ENCODE measurements at places on chromosomes 1 and 21.

GRCh38 chr1:42735056-42735455 lies 5.0 kb downstream of the CLDN19 start:
- H3K27ac ChIP-seq: no peak overlapping the region
- no peak for DNase-seq
- H3K4me1 ChIP-seq: no peaks in the 10 kb centered on the region
- H3K36me3 ChIP-seq: no peaks in the 10 kb centered on the region
- no peaks in the 10 kb centered on the region for H3K27me3 ChIP-seq
- no peak overlapping the region for H3K4me3 ChIP-seq

GRCh38 chr1:33320619-33321165 lies at the start of gene A3GALT2:
Gene A3GALT2, minus strand, starts transcription at chr1:33321098. Its CDS starts 0 bp downstream, at chr1:33321098.
- no peak for DNase-seq
- no peak within 1 kb of the TSS for H3K4me3 ChIP-seq
- no peak within 1 kb of the TSS for H3K27ac ChIP-seq
- peaks cover 7% of the 10 kb centered on the region for H3K4me1 ChIP-seq
- H3K36me3 ChIP-seq: no peaks in the 10 kb centered on the region
- no peaks in the 10 kb centered on the region for H3K27me3 ChIP-seq

DNA sequence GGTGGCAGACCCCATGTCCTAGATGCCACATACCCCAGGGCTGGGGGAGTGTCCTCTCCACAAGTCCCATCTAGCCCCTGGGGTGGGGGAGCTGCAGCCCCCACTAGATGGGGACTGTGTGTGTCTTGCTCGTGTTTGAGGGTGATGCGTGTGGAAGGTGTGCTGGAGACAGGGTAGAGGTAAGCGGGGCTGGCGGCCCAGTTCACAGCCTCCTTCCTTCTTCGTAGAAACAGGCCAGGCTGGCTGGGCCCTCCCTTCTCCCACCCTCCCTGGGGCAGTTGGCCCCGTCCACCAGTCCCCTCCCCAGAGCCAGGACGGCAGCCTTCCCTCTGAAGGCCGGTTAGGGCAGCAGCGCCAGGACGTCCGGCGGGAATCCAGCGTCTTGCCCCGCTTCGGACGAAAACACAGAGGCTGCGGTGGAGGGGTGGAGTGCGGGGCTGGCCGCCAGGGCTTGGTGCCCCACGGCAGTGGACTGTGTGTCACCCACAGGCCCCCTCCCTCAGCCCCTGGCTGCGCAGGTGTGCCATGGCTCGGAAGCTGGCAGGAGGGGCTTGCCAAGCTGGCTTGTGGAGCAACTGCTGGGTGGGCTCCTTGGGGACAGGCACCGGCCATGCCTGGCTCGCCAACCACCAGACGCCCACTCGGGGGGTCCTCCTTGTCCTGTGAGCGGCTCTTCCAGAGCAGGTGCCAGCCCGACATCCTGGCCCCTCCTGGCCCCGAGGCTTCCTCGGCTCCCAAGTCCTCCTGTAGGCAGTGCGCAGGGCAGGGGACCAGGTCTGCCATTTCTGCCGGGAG lies 3.6 kb downstream of the PRDM16 start:
- no peaks in the 10 kb centered on the region for H3K27me3 ChIP-seq
- H3K4me3 ChIP-seq: no peak overlapping the region
- no peak for DNase-seq
- H3K27ac ChIP-seq: no peak overlapping the region
- peaks cover 7% of the 10 kb centered on the region for H3K4me1 ChIP-seq

DNA sequence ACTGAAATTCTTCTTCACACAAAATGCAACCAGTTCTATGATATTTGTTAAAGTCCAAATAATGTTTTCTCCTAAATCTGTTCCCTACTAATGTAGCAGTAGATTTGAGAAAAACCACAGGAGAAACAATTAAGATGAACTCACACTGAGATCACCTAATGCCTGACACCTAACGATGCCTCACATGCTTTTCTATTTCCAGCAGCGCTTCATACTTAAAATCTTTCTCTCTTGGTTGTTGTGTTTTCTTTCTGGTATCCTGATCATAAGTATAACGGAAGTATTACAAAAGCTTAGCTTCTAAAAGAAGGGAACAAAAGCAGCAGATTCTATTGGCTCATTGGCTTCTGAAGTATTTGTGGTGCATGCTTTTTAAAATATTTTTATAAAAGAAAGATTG lies 267.2 kb upstream of the SGIP1 start:
- no peak overlapping the region for H3K4me3 ChIP-seq
- DNase-seq: no peak
- no peaks in the 10 kb centered on the region for H3K27me3 ChIP-seq
- H3K27ac ChIP-seq: no peak overlapping the region

DNA sequence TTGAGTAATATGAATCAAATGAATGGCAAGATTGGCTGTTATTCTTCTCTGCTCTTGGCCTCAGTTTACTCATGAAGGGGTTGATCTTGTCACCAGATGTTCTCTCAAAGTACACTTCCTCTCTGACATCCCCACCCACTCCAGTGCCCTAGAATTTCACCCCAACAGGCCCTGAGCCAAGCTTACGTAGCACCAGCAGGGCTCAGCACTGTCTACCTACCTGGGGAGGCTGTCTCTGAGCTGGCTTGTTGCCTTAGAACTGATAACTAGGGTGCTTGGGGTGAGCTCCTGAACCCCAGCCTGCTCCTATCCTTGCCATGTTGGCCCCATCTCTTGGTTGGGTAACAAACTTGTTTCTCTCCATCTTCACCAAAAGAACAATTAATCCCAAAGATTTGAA lies 159.1 kb upstream of the USP24 start:
- H3K4me1 ChIP-seq: peaks cover 11% of the 10 kb centered on the region
- H3K4me3 ChIP-seq: no peak overlapping the region
- no peak overlapping the region for H3K27ac ChIP-seq
- no peaks in the 10 kb centered on the region for H3K36me3 ChIP-seq

GRCh38 chr1:35497571-35497970 lies 59.6 kb downstream of the KIAA0319L start:
- H3K36me3 ChIP-seq: no peaks in the 10 kb centered on the region
- DNase-seq: no peak
- no peaks in the 10 kb centered on the region for H3K4me1 ChIP-seq

- no peak overlapping the region for H3K4me3 ChIP-seq
- no peaks in the 10 kb centered on the region for H3K36me3 ChIP-seq
These were observed 2.7 kb upstream of the CNN3 start for GRCh38 chr1:94929351-94930217.

GRCh38 chr1:24443241-24443656 lies 27.6 kb downstream of the NIPAL3 start:
- H3K36me3 ChIP-seq: no peaks in the 10 kb centered on the region
- no peaks in the 10 kb centered on the region for H3K27me3 ChIP-seq
- peaks cover 13% of the 10 kb centered on the region for H3K4me1 ChIP-seq
- DNase-seq: peak; percentile 36

All from testis (tissue), 5 donors.